ENCODE measurements at places on chromosomes 12 and 14.

DNA sequence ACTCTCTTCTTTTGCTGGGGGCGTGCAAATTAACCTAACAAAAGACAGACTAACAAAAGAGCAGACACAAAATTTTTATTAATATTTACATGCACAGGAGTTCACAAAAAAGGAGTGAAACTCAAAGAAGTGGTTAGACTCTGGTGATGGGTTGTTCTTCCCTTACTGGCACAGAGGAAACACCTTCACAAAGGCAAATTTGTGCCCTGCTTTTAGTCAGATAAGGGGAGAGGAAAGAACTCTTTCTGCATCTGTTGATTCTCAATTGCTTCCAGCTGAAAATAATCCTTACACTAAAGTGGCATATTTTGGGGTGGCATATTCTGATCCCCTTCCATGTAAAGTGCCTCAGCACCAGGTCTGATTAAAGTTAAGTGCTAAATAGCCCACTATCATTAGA, 190.2 kb upstream of the AMIGO2 start:
- no peak for DNase-seq

DNA sequence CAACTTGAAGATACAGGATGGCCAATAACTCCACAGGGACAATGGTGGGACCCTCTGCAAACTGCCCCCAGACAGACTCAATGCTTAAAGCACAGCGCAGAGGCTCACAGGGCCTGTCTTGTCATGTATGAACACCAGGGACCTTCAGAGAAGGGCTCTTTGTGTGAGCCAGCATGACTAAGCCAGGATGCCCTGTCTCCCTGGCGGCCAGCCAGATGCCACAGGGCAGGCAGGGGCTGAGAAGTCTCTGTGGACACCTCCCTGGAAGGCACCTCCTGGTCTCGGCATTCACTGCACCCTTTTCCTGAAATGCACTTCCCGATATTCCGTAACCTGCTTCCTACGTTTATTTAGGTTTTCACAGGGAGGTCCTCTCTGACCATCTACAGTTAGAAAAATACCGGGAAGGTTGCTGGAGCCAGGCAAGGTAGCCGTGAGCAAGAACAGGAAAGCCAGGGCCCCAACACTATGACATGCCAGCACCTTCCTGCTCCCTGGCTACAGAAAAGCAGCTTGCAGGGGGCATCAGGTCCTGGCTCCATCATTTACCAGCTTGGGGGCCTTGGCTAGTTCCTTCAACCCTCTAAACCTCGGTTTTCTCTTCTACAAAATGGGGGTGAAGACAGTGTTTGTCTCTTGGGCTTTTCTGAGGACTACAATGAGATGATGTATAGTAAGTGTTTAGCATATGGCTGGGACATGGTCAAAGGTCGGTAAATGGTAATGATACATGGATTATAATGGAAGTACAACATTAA, 65.0 kb downstream of the PITPNM2 start:
- DNase-seq = peak; percentile 38

GRCh38 chr12:2160043-2160442, 107.3 kb downstream of the CACNA1C start:
- DNase-seq = no peak

DNA sequence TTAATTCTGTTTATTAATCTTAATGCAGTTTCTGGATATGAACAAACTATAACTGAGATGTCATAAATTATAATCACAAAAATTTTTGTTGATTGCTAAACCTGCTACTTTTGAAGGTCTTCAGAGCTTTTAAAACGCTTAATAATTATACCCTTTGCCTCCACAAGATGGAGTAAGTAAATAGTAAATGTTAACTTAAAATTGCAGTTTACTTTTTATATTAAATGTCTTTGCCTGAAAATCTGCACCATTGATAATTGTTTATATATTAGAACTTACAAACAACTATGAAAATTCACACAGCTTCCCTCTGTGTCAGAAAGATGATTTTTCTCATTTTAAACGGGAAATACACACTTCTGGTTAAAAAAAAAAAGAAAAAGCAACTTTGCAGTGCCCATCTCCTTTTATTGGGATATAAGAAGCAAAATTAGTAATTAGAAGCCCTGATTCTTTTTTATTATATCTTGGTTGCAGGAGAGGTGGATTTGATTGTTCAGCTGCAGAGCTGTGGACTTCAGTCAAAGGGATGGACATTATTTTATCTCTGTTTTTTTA, 35.6 kb downstream of the SCFD1 start:
- DNase-seq = peak; percentile 6

DNA sequence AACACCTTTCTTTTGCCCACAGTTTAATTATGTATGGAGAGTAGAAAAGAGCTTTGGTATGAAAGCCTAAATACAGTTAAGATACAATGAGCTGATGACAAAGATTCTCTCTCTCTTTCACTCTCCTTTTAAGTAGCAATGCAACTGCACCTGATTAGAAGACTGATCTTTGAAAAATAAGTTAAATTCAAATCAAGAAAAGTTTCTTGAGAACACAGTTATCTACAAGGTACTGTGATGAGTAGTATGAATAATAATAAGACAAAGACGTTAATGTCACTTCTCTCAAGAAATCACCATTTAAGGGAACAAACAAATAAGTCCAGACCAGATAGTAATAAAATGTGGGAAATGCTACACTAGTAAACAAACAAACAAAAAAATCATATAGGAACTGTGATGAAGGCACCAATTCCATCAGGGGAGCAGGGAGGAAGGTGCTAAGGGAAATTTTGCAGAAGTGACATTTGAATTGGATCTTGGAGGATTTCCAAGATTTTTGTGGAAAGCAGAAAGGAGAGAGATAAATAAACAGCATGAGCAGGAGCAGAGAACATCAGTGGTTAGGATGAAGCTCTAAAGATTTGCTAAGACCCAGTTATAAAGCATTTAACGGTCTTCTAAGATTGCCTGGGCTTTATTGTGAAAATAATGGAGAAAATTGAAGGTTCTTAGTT, 65.2 kb upstream of the STK38L start:
- no peak for DNase-seq

DNA sequence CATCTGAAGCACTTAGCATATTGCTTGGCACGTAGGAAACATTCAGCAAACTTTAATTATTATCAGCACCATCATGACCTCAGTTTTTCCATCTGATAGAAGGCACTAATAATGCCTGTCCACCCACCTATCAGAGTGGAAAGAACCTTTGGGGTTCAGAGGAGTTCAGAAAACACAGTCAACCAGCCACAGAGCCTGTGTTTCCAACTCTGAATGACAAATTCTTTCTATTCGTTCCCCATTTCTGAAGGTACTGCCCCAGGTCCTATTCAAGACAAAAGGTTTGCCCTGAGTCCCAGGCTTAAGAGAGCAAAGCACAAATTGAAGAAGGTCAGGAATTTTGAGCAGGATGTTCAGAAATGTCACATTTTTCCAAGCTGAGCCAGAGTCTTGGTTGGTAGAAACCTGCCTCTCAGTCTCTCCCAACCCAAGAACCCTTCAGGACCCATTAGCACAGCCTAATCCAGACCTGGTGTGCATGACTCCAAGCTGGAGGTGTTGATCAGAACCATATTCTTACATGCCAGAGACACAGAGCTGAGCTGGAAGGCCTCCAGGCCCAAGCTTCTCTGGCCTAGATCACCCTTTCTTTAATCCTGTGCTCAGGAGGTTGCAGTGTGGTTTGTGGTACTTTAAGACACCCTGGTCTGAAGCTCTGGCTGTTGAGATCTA, 114.4 kb downstream of the TBX5 start:
- peak; percentile 51 for DNase-seq

GRCh38 chr12:113261847-113262470, 40.7 kb downstream of the TPCN1 start:
- no peak for DNase-seq
